ENCODE measurements at places on chromosomes 6 and 20.

DNA sequence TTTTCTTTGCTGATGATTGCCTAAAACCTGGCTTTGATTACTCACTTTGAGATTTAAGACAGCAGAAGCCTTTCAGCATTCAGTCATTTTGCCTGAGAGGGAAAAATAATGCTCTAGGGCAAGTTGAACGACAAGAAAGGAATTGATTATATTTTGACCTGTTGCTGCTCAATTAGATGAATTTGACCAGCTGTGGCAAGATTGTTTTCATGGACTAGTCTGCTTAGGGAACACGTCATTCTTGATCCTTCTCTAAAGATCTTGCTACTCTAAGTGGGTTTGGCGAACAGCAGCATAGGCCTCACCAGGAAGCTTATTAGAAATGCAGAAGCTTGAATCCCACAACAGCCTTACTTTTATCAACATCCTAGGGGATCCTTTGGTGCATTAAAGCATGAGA lies 59.7 kb upstream of the PHACTR1 start:
- no peak for DNase-seq

GRCh38 chr6:3739311-3739897 lies 12.1 kb downstream of the PXDC1 start:
- DNase-seq = no peak

DNA sequence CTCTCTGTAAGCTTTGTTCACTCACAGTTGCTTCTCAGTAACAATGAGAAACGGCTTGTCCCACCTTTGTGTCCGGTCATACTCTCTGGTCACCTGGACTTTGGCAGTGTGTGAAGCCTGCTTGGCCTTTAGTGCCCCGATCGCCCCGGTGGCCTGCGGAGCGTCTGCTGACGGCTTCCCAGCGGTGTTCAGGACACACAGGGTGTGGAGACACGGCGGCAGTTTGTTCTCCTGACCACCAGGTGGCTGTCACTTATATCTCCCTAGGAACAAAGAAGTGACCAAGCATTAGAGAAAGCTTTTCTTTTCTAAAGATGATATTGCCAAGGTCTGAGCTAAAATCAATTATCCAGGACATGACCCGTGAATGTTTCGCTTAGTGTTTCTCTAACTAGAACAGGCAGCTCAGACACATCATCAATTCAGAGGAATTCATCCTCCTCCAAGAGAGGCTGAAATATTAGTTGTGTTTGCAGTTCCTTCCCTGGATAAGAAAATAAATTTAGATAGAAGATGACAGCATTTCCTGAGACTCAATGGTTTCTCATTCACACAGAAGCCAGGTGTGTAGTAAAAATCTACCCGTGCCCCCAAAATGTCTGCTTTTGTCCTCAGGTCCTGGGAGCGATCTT lies 167.4 kb upstream of the THBS2 start:
- peak; percentile 18 for DNase-seq

- no peak for DNase-seq
These were observed 326.6 kb downstream of the ZFAND3 start for GRCh38 chr6:38146021-38146733.

GRCh38 chr6:28330041-28330440 lies 5.9 kb downstream of the ZSCAN31 start:
- no peak for DNase-seq

GRCh38 chr6:118724211-118724610 lies 72.8 kb upstream of the CEP85L start:
- DNase-seq = no peak

DNA sequence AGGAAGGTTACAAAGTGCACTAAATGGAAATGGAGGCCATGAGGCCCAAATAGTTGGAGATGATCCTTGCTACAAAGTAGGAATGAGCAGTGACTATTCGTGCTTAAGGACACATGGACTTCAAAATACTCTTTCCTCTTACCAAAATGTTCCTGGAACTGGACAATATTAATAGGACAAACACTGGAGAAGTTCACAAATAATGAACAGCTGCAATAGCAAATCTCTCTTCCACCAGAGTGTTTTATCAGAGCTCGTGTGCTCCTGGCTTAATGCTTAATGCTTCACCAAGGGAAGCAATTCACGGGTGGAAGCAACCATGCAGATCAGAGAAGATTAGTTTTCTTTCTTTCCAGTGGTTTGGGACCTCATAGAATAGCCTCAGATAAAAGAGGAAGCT lies 435.4 kb downstream of the BCKDHB start:
- DNase-seq = no peak

DNA sequence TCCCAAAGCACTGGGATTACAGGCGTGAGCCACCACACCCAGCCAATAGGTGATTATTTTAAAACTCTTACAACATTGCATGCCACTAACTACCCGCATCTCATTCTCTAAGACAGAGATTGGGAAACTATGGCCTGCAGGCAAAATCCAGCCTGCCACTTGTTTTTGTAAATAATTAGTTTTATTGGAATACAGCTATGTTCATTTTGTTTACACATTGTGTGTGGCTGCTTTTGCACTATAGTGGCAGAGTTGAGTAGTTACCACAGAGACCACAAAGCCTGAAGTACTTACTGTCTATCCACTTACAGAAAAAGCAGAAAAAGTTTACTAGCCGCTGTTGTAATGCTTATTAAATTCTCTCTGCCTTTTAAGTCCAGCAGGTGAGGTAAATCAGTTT lies 16.4 kb upstream of the PKIG start:
- DNase-seq = no peak

DNA sequence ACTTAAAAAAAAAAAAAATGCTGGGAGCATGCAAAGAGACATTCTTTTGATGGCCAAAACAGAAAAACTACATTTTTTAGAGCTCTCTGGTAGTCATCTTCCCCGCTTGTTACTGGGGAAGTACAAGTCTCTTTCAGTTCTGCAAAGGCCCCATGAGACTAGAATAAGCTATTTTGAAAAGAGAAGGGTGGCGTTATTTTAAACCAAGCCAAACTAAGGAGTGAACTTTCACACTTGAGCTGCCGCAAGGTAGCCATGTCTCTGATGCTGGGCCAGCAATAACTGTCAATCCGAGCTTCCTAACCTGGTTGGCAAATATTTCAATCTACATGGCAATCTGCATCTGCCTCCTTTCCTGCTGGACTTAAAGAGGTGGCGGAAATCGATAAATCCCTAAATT lies 96.7 kb downstream of the L3MBTL3 start:
- DNase-seq = no peak

DNA sequence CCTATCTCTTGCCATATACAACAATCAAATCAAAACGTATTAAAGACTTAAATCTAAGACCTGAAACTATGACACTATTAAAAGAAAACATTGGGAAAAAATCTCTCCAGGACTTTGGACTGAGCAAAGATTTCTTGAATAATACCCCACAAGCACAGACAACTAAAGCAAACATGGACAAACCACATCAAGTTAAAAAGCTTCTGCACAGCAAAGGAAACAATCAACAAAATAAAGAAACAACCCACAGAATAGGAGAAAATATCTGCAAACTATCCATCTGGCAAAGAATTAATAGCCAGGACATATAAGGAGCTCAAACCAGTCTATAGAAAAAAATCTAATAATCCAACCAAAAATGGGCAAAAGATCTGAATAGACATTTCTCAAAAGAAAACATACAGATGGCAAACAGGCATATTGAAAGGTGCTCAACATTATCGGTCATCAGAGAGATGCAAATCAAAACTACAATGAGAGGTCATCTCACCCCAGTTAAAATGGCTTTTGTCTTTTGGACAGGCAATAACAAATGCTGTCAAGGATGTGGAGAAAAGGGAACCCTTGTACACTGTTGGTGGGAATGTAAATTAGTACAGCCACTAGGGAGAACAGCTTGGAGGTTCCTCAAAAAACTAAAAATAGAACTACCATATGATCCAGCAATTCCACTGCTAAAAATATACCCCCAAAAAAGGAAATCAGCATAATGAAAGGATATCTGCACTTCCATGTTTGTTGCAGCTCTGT lies 76.2 kb downstream of the SNX5 start:
- DNase-seq = no peak

Measured in NCI-H146 (cell line).